ENCODE measurements at places on chromosomes 3 and 15.
A peak's percentile ranks its signal among the peaks of the same experiment; 100 is the strongest.

DNA sequence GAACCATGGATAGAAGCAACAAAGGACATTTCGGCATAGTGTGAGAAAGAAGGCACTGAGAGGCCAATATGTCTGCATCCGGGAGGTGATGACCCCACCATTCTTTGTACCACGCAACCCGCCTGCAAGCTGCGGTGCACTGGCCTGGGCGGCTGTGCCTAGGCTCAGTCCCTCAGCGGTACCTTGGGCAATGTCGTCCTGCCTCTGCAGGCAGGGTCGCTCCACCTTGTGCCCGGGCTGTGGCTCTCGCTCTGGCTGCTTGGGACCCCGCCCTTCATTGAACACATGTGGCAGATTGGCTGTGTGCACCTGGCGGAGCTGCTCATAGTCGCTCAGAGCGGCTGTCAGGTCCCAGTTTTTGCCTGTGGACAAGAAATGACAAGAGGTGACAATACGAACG, 243.2 kb downstream of the KLF13 start:
- DNase-seq = no peak

- peak; percentile 61 for DNase-seq
Observed at GRCh38 chr15:75215107-75216004, 13.7 kb downstream of the C15orf39 start.

GRCh38 chr3:34020170-34020569, 221.7 kb downstream of the PDCD6IP start:
- no peak for DNase-seq

DNA sequence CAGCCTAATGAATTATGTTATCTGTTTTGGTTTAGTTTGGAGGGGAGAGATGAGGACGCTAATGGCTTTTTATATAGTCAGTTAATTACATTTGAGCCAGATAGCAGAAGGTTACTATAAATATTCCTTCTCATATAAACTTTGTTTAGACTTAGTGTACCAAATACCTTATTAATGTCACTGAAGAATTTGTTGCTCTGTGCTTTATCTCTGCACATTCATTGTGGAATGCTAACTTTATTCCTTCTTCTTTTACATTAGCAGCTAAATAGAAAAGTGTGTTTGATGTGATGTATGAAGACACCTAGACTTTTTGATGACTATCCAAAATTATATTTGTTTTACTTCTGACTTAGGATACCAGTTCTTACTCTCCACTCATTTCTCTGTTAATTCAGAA, 105.2 kb downstream of the EPHA3 start:
- DNase-seq = no peak

- no peak for DNase-seq
Observed at GRCh38 chr15:55907797-55908196, 85.6 kb downstream of the NEDD4 start.

- DNase-seq = peak; percentile 72
Observed at GRCh38 chr3:24680214-24680967, 185.7 kb upstream of the THRB start.

GRCh38 chr3:118808723-118809122, 225.9 kb downstream of the IGSF11 start:
- DNase-seq = no peak

- no peak for DNase-seq
Observed at GRCh38 chr3:168048414-168049330, 47.1 kb downstream of the GOLIM4 start.

DNA sequence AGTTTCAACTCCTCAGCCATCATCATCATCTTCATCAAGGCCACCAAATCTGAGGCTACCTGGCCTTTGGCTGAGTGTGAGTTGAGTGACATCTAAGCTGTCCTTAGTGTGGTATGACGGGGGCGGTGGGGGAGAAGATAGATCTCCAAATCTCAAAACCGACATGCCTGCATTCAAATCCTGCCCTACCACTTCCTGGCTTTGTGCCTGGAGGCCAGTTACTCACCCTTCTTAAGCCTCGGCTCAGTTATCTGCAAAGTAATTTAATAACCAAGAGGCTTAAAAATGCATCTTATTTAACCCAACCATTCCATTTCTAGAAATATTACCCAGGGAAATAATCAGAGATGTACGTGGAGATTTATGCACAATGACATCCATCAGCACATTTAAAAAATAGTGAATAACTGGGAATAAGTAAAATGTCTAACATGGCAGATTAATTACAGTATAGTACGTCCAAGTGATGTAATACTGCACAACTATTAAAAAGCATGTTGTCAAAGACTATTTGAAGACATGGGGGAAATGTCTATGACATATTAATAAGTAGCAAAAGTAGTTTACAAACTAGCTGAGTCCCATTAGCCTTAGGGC, 167.4 kb downstream of the NTRK3 start:
- no peak for DNase-seq

- DNase-seq = no peak
Observed at GRCh38 chr15:93291380-93291779, 202.4 kb upstream of the RGMA start.

- DNase-seq = no peak
Observed at GRCh38 chr3:179687967-179688535, 35.2 kb downstream of the USP13 start.

- DNase-seq = peak; percentile 40
Observed at GRCh38 chr3:64530434-64531049, 157.3 kb downstream of the ADAMTS9 start.

DNA sequence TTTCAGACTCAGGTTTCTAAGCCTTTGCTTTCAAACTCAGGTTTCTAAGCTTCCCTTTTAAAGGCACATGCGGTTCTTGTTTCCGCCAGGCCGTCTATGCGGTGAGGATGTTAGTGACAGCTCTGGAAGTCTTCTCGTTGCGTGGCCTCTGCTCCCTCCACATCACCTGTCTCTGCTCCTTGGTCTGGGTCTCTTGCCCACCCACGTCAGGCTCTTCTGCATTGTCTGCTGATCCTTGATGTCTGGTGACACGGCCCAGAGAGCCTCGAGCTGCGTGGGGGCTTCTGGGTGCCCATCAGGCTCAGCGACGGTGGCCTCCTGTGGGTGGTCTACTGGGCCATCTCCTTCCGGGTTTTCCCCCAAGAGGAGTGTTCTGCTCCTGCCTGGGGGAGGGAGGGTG, 30.5 kb downstream of the KLF13 start:
- no peak for DNase-seq

- DNase-seq = no peak
Observed at GRCh38 chr3:108757404-108757982, at the start of gene RETNLB. Gene RETNLB (minus strand): TSS chr3:108757410. CDS start chr3:108757185, 225 bp downstream.

DNA sequence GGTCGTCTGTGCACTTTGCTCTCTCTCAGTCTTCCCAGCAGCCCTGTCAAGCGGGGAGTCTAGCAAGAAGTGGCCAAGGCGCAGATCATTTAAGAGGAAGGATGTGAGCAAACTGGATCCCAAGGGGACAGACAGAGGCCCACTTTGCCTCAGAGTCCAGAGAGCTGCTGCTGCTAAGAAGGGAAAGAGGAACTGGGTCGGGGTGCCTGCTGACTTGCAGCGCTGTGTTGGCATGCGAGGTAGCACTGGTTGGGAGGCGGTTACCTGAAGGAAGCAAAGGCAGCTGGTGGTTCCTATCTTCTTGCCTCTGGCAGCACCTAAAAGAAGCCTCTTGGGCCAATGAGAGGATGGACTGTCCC, 28.1 kb downstream of the SMAD3 start:
- peak; percentile 99 for DNase-seq

DNA sequence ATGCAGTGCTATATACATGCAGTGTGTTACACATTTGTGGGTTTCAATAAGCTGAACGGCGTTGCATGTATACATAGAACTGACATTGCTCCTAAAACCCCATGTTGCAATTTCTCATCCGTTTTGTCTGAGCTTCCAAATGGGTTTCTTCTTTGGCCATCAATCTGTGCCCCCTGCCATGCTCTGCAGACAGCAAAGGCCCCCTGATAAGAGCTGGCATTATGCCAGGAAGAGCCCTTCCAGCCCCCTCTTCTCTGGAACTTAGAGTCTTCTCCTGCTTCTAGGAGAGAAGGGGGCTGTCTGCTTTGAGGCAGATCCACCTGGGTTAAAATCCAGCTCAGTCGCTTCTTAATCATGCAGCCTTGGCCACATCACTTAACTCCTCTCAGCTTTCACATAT, 254.0 kb downstream of the SLCO3A1 start:
- no peak for DNase-seq

DNA sequence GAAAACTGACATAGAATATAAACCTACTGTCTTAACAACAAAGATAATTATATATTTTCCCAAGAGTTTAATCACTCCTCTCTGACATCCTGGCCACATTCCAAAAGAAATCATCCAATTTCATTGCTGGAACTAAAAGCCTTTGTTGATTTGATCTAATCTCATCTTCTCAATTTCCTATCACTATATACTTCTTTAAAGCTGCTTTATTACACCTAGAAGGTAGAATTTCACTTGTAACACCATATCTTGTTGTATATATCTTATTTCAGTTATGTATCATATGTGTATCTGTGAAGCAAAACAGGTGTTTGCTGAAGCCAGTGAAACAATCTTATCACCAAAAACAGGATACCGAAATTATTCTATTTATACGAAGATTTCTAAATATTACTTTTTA, 740.2 kb downstream of the ROBO1 start:
- DNase-seq = no peak

DNA sequence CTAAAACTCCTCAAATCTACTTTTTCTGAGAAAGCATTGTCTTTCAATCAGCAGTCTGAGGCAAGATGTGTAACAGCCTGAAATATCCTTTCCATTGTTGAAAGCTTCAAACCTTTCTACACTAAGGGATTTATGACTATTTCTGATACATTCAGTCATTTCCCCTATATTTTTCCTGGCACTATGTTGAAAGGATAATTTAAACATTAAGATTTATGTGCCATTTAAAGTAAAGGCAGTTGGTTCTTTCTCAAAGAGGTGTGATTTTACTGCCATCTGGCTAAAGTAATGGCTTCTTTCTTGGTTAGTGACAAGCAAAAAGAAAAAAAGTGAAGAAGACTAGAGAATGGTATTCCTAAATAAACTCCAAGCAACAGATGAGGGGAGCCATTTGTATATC, 249.6 kb upstream of the COL8A1 start:
- no peak for DNase-seq

GRCh38 chr15:76431971-76432370, 95.4 kb downstream of the ISL2 start:
- DNase-seq = no peak

DNA sequence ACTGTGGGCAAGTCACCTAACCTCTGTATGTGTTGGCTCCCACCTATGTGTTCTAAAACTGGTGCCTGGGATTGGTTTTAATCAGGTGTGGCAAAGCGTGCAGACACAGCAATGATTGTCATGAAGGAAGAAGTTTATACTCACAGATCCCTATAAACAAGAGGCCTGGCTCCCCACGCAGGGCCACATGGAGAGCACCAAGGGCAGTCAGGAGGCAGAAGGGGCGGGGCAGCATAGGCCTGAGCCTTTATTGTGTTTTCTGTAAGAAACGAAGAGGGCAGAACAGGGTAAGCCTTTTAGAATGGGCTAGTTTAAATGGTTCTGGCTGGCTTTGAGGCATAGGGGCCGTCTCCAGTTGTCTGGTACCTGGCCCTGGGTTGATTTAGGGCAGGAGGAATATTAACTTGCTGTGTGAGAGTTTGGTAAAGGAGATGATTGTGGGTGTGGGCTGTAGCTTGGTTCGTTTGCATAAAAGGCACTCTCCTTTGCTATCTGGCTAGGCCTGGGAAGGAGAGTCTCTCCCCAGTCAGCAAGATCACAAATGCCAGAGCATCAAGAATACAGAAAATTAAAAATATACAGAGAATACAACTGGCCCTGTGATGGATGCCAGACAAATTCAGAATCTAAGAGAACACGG, 2.2 kb upstream of the FBXW12 start:
- DNase-seq = no peak

DNA sequence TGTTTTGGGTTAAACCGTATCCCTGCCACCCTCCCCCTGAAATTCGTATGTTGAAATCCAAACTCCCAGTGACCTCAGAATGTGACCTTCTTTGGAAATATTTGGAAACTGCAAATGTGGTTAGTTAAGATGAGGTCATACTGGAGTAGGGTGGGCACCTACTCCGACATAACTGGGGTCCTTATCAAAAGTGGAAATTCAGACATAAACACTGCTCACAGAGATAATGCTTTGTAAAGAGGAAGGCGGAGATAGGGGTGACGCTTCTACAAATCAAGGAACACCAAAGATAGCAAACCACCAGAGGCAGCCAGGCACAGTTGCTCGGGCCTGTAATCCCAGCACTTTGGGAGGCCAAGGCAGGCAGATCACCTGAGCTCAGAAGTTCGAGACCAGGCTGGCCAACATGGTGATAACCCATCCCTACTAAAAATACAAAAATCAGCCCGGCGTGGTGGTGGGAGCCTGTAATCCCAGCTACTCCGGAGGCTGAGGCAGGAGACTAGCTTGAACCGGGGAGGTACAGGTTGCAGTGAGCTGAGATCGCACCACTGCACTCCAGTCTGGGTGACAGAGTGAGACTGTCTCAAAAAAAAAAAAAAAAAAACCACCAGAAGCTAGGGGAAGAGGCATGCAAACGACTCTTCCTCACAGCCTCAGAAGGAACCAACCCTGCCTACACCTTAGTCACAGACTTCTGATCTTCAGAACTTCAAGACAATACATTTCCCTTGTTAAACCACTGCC, 51.1 kb upstream of the CHD2 start:
- DNase-seq = peak; percentile 33

DNA sequence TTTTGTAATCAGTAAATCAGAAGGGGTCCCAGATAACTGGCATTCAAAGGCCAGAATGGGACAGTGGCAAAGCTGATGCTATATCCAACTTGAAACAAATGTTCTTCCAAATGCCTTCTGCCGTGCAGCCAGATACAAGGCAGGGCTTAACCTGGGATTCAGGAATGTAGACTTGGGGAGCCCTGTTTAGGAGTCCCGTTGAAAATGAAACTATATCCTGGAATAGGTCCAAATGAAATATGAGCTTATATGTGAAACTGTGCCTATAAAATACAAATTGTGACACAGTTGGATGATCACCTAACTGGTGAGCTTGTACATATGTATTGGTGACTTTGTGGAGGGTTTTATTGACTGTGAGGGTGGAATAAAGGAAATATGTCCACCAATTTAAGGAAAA, 28.7 kb downstream of the FRMD4B start:
- DNase-seq = no peak

DNA sequence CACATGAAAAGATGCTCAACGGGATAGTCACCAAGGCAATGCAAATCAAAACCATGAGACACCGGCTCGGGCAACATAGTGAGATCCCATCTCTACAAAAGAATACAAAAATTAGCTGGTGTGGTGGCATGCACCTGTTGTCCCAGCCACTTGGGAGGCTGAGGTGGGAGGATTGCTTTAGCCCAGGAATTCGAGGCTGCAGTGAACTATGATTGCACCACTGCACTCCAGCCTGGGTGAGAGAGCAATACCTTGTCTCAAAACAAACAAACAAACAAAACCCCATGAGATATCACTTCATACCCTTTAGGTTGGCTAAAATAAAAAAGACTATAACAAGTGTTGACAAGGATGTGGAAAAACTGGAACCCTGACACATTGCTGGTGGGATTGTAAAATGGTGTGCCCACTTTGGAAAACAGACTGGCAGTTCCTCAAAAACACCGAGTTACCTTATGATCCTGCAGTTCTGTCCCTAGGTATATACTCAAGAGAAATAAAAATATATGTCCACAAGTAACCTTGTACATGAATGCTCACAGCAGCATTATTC, 3.8 kb upstream of the PPARG start:
- DNase-seq = no peak

- DNase-seq = no peak
Observed at GRCh38 chr3:94626573-94626972, 563.7 kb downstream of the NSUN3 start.

GRCh38 chr3:32121137-32121536, 14.7 kb downstream of the GPD1L start:
- DNase-seq = no peak

GRCh38 chr3:82033186-82033585, 271.7 kb upstream of the GBE1 start:
- DNase-seq = no peak

Measured in NB4 (cell line).